ENCODE measurements at places on chromosomes 7 and 10.
A peak's percentile ranks its signal among the peaks of the same experiment; 100 is the strongest.

- no peak for DNase-seq
Measured at GRCh38 chr7:28811008-28811407, 147.1 kb downstream of the TRIL start.

- DNase-seq: no peak
Measured at GRCh38 chr10:76993213-76993612, 644.4 kb downstream of the KCNMA1 start.

DNA sequence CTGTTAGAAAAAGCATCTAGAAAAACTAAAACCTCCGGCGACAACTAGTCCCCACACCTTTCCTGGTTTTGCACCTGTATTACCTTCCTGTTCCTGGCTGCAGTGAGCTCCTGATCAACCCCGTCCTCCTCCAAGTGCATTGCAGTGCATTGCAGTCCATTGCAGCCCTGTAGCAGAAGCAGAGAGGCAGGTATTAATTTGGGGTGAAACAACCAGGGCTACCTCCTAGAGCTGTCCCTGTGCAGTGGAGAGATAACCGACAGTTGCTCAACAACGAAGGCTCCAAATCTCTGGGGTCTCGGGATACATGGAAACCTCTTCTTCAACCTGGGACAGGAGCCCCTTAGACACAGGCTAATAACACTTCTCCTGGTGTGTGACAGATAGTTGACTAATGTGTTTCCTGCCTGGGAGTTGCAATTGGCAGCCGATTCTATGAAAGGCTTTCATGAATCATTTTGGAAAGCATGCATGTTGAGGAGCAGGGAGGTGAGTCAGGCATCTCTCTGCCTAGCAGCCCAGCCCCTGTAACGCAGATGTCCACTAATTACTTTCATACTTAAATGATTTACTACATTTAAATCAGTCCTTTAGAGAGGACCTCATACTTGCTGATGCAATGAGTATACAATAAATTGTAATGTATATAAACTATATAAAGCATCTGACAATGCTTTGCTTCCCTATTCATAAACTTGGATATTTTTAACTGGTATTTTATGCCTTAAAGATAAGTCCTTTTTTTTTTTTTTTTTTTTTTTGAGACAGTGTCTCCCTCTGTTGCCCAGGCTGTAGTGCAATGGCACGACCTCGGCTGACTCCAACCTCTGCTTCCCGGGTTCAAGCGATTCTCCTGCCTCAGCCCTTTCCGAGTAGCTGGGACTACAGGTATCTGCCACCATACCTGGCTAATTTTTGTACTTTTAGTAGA lies 59.0 kb downstream of the PRR15 start:
- DNase-seq: no peak

DNA sequence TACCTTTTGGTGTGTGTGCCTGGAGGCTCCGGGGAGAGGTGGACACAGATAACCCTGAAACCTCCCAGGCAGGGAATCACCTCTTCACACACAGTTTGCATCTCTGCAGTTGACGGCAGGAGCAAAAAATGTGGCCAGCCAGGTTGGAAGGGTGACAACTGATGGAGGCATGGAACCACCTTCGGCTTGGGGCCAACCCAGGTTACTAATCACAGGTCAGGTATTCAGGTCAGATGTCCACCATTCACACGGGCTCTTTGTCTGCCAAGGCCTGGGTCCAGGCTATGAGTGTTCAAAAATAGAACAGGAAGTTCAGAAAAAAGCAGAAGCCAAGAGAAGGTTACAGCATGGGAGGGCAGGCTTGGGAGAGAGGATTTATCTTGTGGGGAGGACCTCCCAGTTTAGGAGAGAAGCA lies 137.2 kb upstream of the EFCAB10 start:
- DNase-seq: no peak

- no peak for DNase-seq
Measured at GRCh38 chr10:45419676-45420025, 45.6 kb downstream of the ALOX5 start.

GRCh38 chr10:81733542-81733941 lies 141.5 kb upstream of the NRG3 start:
- DNase-seq: no peak

GRCh38 chr10:90051474-90051873 lies 350.1 kb downstream of the KIF20B start:
- DNase-seq: no peak

GRCh38 chr10:71078454-71079145 lies 133.8 kb upstream of the UNC5B start:
- no peak for DNase-seq

DNA sequence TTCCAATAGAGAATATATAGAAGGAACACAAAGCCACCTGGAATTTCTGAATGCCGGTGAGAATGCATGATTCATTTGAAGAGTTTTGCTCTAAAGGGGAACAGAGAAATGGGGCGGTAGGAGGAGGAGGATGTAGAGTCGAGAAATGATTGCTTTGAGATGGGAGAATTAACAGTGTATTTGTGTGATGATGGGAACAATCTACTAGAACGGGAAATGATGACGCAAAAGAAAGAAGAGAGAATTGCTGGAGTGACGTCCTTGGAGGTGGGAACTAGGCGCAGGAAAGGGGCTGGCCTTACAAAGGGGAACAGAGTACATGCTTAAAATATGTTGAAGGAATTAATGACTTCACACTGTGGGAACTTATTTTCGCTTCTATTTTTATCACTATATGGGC lies 188.1 kb downstream of the SDHAF3 start:
- no peak for DNase-seq

DNA sequence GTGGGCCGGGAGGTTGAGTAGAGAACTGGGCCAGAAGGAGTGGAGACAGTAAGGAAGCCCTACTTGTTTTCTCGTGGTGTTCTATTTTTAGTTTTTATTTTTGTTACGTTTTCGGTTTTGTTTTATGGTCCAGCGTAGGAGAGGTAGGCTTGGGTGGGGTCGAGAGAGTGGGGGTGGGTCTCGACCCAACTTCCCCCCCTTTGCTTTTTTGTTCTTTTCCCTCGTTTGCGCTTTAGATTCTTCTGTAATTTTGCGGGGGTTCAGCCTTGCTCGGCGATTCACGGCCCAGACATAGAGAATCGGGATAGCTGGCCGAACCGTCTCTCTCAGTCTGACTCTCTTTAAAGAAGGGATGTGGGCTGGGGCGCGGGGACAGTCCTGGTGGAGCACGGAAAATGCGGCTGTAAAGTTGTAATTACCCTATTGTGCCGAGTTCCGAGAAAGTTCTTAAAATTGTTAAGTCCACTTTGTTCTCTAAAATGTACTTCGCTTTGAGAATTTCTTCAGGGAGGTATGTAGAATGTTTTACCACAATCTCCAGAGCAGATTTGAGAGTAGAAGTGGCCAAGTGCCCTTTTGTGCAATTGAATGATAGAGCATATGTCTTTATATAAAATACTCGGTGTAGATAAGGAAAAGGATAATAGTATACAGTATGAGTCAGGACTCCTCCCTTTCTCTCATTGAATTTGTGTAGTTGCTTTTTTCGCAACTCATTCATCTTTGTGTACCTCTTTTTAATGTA lies 816 bp downstream of the DMTF1 start:
- peak; percentile 31 for DNase-seq

DNA sequence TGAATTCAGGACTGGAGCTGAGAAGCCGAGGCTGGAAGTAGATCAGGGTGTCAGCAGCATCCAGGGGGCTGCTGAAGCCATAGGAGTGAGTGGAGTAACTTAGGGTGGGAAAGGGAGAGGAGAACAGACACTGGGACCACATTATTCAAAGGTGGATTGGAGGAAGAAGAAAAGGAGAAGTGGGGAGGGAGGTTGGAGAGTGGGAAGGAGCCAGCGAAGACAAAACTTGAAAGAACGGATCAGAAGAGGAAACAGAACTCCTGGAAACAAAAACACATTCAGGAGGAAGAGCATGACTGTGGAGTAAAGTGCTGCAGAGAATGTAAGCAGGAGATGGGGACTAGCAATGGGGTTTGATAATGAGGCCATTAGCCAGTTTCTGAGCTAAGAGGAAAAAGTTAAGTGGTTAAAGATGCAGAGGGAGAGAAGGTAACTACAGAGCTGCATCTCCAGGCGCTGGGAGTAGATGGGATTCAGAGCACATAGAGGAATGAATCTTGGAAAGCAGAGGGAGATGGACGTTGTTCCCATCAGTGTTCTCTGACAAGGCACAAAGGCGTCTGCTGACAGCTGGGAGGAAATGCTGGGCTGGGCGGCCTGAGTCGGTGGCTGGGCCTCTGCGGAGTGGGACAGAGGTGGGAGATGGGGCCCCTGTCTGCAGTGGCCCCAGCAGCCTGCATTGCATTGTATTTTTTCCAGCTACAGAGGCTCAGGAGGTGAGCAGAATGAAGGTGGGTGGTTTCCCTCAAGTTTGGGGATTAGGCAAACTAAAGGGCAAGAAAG lies 63.1 kb upstream of the LEP start:
- DNase-seq: no peak

DNA sequence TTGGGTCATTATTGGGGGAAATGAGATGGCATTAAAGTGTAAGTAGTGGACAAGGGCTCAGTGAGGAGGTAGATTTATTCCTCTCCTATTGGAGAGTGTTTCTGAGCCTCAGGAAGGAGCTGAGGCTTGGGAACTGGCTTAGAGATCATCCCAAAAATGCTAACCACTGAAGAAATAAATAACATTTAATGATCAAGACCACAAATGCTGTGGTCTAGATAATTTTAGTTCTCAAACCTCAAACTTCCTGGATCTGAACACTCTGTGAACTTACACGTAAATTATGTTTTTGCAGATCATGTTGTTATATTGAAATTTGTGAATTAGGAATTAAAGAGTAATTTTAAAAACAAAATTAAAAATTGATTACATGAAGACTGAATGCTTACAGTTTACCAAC lies 27.3 kb downstream of the MDFIC start:
- no peak for DNase-seq

DNA sequence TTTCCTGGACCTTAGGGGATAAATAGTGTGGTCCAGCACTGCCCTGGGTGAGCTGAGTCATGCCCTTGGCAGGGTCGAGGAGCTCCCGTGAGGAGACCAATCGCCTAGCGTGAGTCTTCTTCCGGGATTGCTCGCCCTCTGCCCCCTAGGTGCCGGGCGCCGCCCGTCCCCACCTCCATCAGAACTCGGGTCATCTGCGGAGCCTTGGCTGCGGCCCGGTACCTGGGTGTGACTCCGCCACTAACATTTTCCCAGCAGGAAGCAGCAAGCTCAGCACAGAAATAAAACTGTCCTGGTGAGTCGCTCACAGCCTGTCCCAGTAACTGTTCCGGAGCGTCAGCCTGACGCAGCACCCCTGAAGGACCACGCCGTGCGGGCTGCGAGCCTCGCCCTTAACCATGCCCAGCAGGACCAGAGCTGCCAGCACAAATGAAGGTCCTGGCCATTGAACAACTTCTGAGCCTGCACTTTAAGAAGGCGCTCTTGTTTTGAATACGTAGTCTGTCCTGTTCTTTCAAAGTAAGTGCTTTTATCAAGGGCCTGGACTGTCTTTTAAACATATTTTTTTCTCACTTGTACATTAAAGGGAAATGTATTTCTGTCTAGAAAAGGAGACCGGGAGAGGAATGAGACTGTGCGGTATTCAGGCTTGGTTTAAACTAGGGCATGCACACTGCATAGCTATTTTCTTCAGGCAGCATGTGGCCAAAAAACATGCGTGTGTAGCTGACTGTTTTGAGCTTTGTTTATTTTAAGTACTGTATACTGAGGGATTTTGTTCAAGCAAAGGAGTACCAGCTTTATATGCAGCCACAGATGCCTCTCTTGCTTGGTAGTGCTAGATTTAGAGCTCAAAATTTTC lies 136.7 kb downstream of the HECW1 start:
- DNase-seq: no peak

DNA sequence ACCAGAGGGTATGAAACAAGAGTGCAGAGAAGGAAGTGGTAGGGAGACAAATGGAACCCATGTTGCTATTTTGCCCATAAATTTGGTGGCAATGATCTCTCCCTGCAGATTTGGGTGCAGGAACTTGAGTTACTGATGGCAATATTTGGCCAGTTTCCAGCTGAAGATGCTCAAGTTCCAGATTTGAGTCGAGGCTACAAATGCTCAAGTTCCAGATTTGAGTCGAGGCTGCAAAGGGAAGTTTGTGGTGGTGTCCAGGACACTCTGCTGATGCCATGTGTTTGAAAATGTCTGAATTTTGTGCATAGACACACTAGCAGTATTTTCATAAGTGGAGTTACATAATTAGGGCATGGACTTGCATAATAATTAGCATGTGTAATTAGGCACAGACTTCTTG lies 40.8 kb downstream of the TBXAS1 start:
- DNase-seq: no peak

DNA sequence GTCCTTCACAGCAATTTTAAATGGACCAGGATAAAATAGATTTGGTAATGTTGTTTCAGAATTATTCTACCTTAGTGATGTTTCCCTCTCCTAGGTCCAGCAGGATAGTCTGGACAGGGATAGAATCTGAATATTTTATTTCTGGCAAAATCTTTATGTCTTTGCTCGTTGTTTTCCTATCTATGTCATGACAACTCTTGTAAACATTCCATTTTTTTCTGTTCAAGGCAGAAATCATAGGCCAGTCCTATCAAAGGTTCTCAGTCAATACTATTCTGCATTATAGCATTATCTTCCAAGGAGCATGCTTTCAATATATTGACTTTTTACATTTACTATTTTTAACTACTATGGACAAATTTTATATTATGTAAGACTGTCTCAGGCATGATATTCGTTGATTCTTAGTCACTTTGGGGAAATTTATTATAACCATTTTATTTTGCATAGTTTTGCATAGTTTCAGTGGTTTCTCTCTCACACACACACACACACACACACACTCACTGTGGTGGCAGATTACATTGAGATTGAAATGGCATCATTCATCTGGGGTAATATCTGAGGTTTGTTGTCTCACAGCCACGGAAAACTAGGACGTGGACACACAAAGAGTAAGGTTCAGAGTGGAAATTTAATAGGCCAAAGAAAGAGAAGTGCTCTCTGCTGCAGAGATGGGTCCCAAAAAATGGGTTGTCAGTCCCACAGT lies 17.2 kb downstream of the TAS2R60 start:
- DNase-seq: no peak

DNA sequence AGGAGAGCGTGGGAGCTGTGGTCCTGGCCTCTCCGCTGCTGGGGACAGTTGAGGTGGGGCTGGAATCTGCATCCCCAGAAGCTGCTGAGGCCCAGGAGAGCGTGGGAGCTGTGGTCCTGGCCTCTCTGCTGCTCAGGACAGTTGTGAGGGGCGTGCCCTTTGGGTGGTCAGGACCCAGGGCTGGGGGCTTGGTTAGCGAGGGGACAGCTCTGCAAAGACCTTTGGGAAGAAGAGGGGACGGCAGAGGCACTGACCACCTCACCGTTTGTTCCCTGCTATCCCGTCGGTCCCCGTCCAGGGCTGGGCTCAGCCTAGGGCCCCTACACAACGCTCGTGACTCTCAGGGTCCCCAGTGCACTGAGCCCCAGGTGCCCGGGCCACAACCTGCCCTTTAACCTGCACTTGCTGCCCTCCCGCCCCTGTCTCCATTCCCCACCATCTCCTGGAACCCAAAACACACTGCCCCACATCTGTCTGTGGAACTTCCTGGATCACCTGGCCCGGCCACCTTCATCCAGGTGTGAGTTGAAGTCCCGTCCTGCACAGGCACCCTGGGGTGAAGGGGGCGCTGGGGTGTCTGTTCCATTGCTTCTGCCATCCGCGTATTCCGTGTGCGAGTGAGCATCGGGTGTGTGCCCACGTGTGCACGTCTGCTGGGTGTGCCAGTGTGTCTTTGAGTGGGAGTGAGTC lies 14.1 kb downstream of the FOXL3 start:
- no peak for DNase-seq

GRCh38 chr7:27603813-27604212 lies 58.9 kb downstream of the HIBADH start:
- DNase-seq: no peak

Data from NCI-H748 treated with DMSO at 0.1 percent for 48 hours (cell line).